Cerebellum (tissue), 4 donors: ENCODE measurements at places on chromosomes 5 and 9. TPM values are rescaled to one million over a fixed set of nuclear protein-coding genes. Genes with fewer than 3 reads are reported as not detected.

ANGPTL2 gene
- total RNA-seq, result 8.5 TPM

CCL28 gene
- total RNA-seq, result 0.18 TPM

SPATA31A3 gene
- not detected for total RNA-seq

RANBP17 gene
- total RNA-seq, result 145 TPM

NRG2 gene
- total RNA-seq, result 5.1 TPM

DNA sequence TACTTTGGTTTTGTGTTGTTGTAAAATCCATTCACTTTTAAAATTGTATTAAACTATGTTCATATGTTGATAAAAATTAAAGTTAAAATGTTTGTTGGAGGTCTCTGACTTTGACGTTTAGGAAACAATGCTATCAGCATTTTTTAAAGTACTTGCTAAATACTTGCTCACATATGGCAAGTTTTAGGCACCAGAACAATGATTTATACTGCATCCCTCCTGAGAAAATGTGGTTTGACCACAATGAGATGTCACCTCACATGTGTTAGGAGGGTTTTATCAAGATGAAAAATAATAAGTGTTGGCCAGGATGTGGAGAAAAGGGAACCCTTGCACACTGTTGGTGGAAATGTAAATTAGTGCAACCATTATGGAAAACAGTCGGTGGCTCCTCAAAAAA lies 180.8 kb downstream of the HSD17B3 start:
- DNase-seq, result no peak

DNA sequence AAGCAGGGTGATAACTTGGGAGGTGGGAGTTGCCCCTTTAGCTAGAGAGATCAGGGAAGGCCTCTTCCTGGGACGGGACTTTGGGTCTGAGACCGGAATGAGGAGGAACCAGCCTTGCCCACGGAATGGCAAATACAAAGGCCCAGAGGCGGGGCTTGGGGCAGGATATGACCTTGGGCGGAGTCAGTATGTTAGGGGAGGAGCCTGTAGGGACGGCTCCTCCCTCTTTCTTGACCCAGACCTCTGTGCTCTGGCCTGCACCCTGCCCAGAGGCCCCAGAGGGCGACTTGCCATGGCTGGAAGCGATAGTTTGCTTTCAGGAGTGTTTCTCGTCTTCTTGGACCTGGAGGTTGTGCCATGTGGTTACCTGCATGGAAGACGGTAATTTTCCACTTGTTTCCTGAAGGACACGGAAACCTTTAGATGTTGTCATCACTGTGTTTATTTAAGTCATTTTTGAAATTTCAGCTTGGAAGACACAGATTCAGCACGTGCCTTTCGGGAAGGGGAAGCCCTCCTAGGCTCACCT lies 85.6 kb downstream of the DAB2IP start:
- no peak for DNase-seq

DNA sequence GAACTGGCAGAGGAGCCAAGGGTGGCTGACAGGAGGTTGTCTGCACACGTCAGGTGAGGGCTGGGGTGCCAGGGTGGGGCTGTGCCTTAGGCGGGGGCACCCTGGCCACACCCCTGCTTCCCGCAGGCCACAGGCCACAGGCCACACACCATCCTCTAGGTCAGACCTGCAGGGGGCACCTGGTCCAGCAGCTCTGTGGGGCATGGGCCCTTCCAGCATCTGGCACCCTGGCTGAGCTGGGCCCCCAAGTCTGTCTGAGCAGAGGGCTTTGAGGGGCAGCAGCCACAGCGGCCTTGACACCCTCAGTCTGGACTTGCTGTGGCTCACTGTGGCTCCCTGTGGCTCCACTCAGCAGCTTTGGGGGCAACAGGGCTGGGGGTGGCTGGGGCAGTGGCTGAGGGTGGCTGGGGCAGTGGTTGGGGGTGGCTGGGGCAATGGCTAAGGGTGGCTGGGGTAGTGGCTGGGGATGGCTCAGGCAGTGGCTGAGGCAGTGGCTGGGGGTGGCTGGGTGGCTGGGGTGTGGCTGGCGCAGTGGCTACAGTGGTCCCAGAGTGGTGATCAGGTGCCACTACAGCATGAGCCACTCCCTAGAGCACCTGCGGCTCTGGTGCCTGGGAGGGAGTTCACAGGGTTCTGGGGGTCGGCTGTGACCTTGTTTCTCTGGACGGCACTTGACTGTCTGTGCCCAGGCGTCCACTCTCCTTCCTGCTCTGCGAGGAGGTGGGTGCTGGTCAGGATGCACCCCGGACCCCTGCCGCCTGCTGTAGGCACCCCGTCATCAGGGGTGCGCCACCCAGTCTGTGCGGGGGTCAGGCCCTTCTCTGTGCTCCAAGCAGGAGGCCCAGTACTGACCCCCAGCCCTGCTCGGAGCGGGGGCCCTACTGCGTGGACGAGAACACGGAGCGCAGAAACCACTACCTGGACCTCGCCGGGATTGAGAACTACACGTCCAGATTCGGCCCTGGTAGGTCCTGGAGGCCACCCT lies 27.1 kb downstream of the NKD2 start:
- DNase-seq, result no peak

DNA sequence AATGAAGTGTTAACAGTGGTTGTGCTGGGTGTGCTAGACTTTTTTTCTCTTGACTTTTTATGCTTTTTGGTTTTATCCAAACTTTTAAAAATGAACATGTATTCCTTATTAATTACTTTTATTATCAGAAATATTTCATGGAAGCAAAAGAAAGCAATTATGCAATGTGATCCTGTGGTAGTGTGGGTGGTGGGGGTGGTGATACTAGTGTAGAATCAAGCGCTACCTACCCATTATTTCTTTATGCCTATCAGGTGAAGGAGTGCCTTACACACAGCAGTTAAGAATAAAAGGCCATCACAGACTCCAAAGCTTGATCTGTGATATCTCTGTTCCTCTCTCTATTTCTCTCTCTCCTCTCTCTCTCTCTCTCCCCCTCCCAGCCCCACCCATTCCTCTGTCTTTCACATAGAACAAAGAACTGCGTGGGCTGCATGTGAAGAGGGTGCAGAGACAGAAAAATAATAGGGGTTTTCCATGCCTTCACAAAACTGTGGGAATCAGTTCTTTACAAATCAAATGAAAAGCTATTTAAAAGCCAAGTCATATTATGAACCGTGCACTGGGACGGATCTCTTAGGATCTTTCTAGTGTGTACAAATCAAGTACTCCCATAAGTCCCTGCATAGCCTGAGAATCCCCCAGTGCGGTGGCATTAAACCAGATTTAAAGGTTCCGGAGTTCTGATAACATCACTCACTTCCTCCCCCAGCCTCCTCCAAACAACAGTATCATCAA lies 351.2 kb downstream of the RAB3C start:
- no peak for DNase-seq

DNA sequence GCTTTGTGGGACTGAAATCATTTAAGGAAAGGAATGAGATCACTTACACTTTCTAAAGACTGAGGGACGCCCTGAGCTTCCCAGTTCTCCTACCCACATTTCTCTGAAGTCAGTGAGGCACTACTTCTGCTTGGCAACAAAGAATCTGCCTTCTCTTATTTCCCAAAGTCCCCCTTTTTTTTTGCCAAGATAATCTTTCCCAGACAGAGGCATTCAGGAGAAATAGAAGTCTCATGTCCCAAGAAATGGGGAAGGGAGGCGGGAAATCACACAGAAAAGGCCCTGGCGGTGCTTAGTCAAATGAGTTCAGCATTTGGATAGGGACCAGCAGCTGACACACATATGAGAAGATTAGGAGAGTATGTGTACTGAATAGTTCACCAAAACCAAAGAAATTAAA lies 159.7 kb downstream of the MUSK start:
- no peak for DNase-seq

DNA sequence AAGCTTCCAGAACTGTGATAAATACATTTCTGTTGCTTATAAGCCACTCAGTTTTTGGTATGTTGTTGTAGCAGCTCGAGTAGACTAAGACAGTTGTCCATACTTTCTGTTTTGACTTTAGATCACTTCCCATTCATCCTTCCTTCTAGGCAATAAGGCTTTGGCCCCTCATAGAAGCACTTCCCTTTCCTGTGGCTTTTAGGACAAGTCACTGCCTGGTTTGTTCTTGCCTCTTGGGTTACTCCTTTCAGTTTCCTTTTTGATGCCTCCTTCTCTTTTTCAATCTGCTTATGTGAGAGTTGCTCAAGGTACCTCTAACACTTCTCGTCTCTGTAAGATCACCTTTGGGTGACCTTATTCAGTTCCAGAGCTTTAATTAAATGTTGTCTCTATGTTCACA lies 72.4 kb upstream of the NTRK2 start:
- no peak for DNase-seq

- DNase-seq, result no peak
Observed at GRCh38 chr5:132223861-132224260, 3.8 kb downstream of the P4HA2 start.

GRCh38 chr9:137439158-137439714 lies 1.9 kb downstream of the ENTPD8 start:
- no peak for DNase-seq

DNA sequence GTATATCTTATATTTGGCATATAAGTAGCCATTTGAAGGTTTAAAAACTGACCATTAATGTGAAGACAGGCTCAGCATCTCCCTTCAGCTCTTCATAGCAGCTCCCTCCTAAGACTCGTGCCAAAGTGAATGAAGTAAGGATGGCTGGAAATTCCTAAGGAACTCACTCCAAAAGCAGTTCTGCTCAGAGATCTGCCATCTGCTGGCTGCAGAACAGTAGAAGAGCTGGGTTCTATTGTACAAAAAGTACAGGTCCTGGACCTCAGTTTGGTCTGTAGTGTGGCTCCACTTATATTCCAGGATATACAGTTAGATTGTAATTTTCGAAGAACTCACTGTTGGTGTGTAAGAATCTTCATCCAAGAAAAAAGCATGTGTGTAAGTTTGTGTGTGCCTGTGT lies 104.9 kb upstream of the RUSC2 start:
- no peak for DNase-seq

GRCh38 chr5:124408738-124409453 lies 337.5 kb downstream of the ZNF608 start:
- no peak for DNase-seq

- DNase-seq, result no peak
Observed at GRCh38 chr5:56190497-56190896, 42.6 kb downstream of the ANKRD55 start.

DNA sequence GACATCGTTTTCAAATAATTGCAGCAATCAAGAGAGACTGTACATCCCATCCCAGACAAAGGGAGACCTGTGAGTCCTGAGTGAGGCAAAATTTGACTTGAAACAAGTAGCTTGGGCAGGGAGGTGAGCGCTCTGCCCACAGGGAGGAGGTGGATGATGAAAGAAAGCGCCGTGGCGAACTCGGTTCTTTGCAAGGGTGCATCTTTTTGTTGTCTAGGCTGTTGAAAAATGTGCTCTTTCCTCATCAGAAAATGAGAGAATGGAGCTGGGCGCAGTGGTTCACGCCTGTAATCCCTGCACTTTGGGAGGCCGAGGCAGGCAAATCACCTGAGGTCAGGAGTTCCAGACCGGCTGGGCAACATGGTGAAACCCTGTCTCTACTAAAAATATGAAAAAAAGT lies 150.5 kb downstream of the GAPVD1 start:
- no peak for DNase-seq

GRCh38 chr9:4242239-4242638 lies 57.6 kb downstream of the GLIS3 start:
- no peak for DNase-seq

DNA sequence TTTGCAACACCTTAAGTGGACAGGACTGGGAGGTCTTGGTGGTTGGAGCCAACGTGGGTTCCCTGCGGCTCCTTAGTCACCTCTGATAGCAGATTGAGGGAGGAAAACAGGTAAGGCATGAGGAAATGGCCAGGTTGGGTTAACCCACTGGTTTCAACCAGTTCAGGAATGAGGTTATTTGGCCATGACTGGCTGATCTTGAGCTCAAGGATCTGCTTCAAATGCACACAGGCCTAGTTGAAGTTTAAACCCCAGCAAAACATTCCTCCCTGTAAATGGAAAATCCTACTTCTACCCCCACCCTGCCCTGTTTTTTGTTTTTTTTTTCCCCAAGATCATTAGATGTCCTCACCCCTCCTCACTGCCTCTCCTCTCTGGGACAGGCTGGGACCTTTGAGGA lies 3.2 kb upstream of the NUP214 start:
- no peak for DNase-seq

DNA sequence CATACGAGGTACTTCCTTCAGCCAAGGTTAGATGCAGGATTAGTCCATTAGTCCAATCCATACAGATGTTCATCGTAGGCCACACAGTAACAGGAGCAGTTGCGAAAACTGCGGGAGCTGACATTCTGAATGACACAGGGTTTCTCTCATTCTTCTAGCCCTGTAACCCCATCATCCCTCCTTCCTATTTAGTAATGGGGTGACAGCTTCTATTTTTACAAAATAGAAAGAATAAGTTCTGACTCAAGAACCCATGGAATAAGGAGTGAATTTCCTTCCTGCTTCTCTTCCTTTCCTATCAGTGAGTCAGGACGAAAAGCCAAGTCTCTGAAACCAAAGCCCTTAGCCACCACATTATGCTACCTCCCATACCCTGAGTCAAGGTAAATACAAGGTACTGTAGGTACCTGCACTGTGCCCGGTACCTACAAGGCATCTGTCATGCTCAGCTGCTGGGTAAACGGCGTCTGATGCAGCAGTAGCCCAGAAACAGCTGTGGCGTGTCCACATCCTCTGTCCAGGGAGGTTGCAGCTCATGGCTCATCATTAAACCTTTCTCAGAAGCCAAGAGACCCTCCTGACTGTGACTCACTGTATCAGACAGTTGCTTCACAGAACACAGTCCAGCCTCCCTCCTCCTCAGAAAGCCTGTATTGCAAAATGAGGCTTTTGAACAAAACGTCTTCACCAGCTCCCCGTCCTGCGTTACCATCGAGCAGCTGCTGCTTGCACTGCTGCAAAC lies 84.2 kb downstream of the ESM1 start:
- DNase-seq, result no peak

DNA sequence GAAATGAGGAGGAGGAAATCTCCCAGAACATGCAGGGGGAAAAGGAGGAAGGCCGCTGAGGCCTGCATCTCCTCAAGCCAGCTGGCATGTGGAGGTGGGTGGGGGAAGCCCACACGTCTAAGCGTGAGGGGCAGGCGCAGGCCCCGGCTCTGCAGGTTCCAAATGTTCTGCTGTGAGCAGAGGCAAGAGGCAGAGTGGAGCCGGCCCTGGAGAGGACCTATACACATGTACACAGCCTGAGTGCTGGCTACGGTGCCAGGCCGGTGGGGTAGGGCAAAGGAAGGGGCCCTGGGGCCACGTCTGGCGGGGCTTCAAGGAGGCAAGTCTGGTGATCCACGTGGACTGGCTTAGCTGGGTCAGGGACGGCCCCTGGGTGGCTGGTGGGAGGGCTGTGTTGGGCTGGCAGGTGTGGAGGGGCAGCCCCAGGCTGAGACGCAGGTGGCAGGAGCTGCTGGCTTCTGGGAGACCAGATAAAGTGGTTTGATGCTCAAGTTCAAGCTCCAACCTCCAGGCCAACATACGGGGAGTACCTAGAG lies 26.4 kb downstream of the LPCAT1 start:
- DNase-seq, result no peak

DNA sequence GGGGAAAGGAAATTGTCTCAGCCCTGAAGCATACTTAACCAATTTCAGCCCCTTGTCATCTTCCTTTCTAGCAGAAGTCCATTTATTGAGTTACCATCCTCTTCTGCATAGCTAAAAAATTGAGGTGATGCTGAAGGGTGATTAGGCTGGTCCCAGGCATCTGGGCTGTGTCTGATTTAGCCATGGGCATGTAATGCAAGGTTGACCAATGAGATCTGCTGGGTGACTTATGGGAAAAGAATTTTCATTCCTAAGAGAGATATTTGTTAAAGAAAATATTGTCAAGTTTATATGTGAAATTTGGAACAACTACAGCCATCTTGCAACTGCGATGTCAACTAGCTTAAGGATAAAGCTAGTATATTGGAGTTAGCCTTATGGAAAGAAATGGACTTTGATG lies 5.1 kb downstream of the ITGA2 start:
- no peak for DNase-seq

GRCh38 chr9:15299374-15299939 lies 7.6 kb downstream of the TTC39B start:
- no peak for DNase-seq
